ENCODE measurements at places on chromosomes 6 and 20.

DNA sequence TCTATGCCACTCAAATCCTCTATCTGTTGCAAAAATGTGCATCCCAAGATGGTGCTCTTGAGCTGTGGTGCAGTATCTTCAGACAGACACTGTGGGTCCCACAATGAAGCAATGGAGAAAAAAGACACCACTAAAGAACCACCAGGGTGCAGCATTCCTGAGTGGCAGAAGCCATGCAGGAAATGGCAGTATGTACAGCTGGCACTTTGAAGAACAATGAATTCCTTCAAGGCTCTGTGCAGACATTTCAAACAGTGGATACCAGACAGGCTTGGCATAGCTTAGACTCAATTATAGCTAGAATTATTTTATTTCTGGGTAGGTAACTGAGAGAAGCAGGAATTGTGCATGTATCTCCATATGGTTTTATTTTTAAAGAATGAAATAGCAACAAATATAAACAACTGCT lies 24.0 kb upstream of the HDAC2 start:
- DNase-seq: no peak

DNA sequence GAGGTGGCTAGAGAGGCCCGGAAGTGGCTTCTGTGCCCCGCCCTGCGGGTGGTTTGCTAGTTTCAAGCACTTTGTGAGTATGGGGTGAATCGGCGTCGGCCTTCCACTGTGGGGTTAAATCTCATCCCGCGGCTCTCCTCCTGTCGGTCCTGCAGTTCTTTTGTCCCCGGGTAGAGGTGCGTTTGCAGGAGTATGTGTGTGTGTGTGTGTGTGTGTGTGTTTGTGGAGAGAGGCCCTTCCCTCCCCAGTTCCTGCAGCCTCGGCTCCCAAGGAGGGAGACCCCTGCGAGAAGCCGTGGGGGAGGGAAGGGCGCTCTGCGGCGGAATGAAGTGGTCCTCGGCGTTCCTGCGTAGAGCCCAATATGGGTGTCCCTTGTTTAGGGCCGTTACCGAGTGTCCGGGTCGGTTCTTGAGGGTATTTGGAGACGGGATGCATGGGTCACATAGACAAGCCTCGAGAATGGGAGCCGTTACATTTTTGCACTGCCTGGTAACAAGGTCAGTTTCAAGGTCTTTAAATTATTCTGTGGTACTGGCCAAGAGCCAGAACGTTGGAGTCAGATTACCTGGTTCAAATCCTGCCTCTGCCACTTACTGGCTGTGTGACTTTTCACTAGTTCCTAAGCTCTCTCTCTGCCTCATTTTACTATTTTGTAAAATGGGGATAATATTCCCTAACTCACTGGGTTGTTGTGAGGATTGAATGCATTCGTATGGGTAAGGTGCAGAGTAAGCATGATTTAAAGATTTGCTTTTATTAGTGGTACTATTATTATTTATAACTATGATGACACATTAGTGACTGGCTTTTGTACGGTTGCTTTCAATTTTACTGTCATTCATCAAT lies at the start of gene ZKSCAN3:
ZKSCAN3 (plus strand) TSS at position 56 of the 846 bp plus-strand sequence. CDS start 9,640 bp downstream, outside the sequence.
- DNase-seq: peak; percentile 61

GRCh38 chr6:101537753-101538316 lies 144.3 kb downstream of the GRIK2 start:
- DNase-seq: no peak

DNA sequence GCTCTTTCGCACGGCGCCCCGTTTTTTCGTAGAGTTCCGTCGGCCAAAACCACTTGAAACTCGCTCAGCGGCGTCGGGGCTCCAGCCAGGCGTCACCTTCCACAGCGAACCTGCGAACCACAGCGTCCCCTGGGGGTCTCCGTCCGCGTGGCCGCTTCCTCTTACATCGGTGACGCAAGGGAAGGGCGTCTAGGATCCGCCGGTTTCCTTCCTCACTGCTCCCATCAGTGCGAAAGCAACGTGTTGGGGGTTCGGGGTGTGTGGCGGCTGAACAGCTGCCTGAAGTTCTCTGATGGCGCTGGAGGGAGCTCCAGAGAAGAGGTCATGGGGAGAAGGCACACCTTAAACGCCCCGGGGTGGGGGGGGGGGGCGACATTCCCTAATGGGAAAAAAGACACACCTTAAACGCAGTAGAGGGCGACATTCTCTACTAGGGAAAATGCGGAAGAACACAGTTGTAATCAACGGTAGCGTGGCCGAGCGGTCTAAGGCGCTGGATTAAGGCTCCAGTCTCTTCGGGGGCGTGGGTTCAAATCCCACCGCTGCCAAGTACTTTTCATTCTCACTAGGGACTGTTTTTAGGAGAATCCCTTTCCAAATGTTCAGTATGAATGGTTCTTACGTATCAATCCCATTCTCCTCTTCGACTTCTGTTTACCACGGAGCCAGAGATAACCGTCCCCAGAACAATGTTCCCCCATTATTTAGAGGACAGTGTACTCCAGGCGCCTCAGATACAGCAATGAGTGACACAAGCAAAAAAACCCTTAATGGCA lies 16.4 kb downstream of the ZNF311 start:
- DNase-seq: peak; percentile 32

DNA sequence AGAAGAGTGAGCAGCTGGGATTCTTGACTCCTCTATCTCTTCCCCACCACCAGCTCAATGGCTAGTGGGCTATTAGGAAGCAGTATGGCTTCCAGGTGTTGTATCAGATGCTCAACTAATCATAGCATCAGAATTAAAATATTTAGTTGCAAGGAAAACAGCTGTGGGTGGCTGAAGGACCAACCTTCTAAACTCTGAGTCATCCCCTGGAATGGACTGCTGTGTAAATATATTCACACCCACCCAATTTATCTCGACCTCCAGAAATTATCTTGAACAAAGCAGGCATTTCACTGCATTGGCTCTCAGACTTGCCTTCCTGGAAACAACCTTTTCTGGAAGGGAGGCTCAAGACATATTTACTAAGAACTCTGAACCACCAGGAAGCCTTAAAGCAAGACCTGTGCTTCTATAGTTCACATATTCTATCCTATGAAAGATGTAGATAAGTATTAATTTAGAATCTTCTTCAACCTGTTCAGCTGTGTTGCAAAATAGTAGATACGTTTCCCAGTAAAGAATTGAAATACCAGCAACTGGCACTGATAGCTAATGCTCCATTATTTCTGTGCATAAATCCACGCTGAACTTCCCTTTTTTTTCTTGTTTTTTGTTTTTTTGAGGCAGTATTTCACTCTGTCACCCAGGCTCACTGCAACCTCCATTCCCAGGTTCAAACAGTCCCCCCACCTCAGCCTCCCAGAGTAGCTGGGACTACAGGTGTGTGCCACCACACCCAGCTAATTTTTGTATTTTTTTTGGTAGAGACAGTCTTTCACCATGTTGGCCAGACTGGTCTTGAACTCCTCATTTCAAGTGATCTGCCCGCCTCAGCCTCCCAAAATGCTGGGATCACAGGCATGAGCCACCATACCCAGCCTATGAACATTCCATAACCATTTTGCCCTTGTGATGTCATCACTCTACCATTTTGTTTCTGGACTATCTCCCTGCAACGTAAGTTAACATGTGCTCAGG lies 56.9 kb upstream of the CD2AP start:
- DNase-seq: no peak

DNA sequence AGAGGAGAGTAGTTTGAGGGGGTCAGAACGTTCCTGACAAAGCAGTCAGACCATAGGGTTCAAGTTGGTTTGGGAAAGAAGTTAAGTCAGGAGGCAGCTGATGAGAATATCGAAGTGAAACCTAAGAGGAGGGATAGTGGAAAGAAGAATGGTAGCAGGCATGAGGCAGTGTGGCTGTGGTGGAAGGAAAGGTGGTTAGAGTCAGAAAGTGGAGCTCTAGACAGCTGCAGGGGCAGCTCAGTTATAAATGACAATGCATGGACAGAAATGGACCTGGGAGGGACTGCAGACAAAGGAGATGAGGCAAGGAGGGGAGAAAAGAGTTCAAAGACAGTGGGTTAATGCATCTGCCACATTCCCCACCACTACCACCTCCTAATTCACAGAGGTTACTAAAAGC lies 66.6 kb downstream of the SMLR1 start:
- no peak for DNase-seq

DNA sequence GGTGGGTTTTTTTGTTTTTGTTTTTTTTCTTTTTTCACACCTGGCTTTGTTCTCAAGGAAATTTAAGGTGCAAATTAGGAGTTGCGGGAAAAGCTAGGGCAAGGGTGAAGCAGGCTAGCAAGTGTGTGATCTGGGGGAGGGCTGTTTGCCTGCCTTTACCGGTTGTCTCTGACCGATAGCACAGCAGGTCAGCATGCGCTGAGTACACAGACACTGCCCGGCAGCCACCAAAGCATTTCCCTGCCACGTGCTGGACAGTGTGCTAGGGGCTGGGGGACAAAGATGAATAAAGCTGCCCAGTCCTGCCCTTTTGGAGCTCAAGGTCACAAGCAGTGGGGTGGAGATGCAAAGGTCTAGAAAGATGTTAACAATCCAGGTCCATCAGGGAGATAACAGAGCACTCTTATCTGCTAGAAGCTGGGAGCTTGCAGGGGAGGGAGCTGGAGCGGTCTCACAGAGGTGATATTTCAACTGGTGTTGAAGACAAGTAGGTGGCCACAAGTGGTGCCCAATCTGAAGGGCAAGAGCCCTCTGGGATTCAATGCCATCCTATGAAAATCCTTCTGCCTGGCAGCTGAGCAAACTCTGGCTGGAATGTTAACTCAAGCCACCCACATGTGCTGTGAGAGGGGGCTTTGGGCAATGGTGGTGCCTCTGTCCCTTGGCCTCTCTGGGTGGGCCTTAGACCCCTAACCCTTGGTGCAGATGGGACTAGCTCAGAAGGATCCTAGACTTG lies 24.5 kb downstream of the TTBK1 start:
- DNase-seq: no peak

DNA sequence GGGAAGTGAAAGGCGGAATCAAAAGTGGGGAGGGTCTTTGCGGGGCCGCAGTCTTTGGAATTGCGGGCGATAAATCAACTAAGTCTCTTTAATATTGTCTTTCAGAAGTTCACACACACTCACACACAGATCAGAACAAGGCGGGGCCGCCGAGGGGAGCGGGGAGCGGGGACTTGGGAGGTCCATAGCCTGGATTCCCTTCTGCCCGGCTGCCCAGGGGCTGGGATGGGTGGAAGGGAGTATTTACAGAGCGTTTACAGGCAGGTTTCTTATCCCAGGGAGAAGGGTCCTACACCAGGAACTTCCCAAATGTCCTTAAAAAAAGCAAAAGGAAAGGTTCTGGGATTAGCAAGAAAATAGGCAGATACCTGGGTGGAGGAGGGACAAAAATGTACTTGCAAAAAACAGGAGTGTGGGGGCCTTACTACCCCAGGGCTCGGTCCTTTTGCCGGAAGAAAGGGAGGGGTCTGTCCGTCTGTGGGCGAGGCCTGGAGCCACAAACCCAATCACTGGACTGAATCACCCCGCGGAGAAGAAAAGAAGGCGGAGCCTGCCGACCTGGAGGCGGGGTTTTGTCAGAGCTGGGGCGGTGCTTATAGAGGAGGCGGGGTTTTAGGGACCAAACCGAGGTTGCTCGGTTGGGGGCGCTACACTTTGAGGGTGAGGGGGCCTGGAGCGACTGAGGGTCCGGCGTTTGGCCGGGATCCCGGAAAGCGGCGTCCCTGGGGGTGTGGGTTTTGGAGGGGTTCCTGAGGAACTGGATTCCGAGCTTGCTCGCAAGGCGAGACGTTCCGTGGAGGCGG lies 3.2 kb downstream of the PRRT1 start:
- peak; percentile 42 for DNase-seq

DNA sequence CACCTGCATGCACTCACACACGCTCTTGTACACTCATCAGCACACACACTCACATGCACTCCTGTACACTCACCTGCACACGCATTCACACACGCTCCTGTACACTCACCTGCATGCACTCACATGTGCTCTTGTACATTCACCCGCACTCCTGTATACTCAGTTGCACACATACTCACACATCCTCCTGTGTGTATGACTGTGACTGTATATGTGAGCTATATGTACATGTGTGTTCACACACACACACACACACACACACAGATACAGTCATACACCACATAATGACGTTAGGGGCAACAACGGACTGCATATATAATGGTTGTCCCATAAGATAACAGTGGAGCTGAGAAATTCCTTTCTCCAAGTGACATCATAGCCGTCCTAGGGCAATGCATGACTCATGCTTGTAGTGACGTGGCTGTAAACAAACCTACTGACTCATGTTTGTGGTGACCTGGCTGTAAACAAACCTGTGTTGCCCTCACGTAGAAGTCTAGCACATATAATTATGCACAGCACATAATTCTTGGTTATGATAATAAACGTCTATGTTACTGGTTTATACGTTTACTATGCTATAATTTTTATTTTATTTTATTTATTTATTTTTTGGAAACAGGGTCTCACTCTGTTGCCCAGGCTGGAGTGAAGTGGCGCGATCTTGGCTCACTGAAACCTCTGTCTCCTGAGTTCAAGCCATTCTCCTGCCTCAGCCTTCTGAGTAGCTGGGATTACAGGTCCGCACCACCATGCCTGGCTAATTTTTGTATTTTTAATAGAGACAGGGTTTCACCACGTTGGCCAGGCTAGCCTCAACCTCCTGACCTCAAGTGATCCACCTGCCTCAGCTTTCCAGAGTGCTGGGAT lies 22.8 kb upstream of the TAF4 start:
- DNase-seq: no peak

DNA sequence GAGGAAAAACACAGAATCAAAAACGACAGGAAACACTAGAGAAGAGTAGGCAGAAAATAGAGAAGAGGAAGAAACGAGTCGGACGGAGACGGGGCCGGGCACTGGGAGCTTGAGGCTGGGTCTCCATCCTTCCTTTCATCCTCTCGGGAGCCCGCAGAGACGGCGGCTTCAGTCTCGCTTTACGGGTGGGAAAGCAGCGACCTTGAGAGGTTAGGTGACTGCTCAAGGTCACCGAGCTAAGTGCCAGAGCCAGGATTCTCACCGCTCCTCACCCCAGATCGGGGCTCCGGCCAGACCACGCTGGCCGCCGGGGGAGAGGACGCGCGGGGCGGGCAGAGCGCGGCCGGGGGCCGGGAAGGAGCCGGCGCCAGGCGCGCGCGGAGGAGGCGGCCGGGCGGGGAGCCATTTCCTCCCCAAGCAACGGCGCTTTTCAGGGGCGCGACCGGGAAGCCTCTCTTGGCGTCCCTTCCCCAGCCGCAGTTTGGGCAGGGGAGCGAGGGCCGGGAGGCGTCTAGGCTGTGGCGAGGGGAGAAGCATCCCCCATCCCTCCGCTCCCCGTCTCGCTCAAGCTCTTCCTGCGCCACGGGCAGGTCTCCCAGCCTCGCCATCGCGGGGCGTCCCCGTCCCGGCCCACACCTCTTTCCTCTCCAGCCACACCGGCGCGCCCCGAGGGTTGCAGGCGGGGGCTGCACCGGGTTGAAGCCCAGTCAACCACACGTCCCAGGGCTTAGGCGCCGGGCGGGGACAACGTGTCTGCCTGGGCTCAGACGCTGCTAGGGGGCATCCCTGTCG lies 24.1 kb upstream of the MAP3K7 start:
- no peak for DNase-seq

- DNase-seq: no peak
Measured at GRCh38 chr20:18832546-18833200, 19.1 kb downstream of the SCP2D1 start.

GRCh38 chr20:39879296-39879695 lies 809.7 kb downstream of the MAFB start:
- no peak for DNase-seq
